ENCODE measurements at places on chromosomes 4 and X.

- no peak for DNase-seq
Observed at GRCh38 chr4:184163813-184164212, 53.9 kb downstream of the ENPP6 start.

DNA sequence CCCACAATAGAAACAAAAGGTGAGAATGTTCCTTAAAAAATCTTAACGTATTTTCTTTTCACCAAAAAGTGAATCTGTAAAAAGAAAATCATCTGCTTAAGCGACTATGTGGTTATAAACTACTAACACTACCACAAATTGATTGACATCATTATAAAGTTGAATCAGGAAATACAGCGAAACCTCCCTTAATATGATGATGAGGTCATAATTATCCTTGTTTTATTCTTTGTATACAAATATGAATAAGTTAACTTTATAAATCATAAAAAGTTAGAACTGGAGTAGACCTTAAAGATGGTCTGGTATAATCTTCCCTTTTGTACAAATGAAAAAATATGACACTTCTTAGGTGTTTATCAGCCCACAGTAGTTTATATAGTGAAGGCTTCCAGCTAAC, 35.6 kb downstream of the NFKB1 start:
- no peak for DNase-seq

DNA sequence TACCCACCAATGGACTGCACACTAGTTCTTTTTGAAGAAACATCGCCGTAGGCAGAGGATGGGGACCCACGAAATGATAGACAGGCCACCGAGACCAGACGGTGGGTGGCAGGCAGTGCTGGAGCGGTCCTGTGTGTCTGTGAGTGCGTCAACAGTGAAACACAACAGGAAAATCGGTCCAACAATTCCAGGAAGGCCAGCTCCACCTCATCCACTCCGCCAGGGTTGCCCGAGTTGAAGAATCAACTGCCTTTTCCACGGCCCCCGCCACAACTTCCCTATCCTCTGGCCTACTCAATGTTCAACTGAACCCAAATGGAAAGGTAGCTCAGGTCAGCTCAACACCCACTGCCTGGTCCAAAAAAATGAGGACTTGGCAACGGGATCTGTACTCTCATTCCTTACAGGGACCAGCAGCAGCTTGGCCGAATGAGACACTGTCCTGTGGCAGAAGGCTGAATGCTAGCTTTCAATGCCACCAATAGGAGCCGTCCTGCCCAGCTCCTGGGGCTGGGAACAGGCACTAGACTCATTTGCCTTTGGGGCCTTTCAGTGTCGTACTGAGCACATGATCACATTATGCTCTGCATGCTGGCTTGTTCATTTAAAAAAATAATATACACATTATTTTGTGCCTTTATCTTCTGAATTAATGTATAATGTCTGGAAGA, 43.5 kb downstream of the MID1 start:
- DNase-seq, result no peak

DNA sequence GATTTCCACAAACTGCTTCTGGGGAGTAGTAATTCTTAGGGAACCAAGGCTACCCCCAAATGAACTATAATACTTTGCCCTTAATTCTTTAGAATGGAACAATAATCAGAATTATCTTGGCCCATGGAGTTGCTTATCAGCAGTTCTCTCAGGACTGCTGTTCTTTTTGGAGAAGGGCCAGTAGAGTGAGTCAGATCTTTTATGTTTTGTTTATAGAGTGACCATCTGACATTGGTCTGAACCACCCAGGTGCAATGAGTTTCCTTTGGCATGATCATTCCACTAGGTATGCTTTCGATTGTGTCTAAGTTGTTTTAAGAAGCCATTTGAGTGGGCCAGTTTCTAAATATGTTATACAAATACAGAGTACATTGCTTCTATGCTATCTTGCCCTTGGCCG, 31.8 kb downstream of the PRRG1 start:
- no peak for DNase-seq

- DNase-seq, result no peak
Observed at GRCh38 chrX:81489987-81490386, 288.1 kb downstream of the SH3BGRL start.

DNA sequence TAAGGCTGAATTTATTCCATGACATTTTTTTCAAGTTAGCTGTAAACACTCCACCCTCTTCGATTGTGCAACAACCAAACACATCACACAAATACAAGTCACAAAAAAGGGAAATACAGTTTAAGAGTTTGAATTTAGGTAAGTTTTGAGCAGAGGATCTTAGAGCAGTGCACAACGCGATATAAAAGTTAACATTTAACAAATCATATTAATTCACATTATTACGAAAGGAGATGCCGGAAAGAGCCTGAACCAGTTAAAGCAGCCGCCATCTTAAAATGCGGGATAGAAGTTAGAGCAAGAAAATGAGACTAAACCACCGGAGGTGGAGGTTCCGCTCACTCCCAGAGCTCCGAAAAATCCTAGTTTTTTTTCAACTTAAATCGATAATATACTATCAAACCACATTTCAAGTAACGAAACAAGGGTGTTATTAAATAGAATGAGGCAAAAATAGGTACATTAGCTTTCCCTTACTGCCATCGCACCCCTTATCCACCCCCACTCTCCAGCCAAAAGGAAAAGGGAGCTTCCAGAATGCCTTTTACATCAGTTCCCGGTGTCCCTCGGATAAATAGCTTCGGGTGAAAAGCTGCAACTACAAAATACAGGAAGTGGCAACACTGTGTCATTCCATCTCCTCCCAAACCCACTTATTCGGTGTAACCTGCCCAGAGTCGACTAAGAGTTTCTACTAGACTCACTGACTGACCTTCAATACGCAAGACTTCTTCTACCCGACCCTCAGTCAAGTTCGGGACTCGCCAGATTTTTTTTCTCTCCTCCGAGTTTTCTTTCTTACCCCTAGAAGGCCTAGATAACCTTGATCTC, 1.9 kb downstream of the UBE2D3 start:
- DNase-seq, result no peak

- DNase-seq, result no peak
Observed at GRCh38 chr4:61531188-61531587, 331.1 kb downstream of the ADGRL3 start.

Measured in GM13977 (cell line).